Ecto neural progenitor cell (in vitro differentiated cells): ENCODE measurements at places on chromosomes 7 and 10.

DNA sequence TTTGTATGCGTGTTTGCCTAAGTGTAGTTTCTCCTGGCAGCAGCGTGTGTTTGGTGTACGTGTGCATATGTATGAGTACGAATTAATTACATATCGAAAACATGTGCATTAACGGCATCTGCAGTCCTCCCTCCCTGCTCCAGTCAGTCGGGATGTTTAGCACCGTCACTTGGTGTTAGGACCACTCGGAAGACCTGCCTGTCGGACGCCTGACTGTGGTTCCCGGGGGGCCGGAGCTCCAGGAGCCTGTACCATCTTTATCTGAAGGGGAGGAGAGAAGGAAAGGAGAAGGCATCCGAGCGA is 1.1 kb upstream of the CNTNAP2 start:
- no peak for DNase-seq

- no peak for DNase-seq
Measured at GRCh38 chr10:69405221-69405620, 11.5 kb downstream of the TACR2 start.

DNA sequence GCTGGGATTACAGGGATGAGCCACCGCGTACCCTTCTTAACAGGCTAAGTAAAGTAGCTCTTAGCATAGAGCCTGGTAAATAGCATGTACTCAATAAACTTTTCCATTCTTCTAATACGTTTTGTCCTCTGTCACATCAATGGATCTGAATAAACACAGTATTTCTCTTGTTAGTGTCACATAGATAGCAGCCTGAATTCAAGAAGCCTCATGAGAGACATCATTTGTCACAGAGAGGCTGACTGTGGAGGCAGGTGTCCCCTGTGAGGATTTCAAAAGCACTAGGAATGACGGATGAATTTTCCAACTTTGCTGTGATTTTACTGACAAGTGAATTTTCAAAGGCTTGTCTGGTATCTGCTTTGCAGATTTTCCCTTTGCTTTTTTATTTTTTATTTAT is 82.6 kb upstream of the CDC14C start:
- no peak for DNase-seq

- DNase-seq: no peak
Measured at GRCh38 chr7:64892666-64893309, 10.3 kb upstream of the ZNF273 start.

GRCh38 chr10:43172645-43173044 is 34.4 kb downstream of the CSGALNACT2 start:
- no peak for DNase-seq

- DNase-seq: no peak
Measured at GRCh38 chr7:8564281-8564680, 130.9 kb downstream of the NXPH1 start.

DNA sequence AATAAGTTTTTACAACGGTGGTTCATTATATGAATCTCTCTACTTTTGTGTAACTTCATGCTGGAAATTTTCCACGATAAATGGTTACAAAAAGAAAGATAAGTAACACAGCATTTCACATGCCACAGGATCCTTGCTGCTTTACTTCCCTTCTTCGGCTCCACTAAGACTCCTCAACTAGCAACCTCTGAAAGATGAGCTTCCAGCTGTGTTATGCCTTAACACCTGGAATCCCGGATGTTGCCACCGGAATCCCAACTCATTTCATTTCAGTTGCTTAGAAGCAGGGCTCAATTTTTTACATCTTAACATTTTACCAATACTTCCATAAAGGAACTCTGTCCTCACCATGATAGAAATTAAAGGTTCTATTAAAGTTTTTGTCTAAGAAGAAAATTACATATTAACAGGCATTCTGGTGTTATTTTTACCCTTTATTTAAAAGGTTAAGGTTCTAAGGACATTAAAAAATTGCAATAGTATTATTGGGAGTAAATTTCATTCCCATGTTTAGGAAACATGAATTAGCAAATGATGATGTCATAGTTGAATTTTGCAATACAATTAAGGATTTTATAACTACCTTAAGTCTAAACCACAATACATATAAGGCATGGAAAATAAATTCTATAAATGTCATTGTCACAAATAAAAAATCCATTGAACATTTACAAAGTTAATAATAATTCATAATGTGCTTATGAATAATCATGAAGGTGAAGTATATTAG is 57.1 kb upstream of the IL6 start:
- DNase-seq: no peak

DNA sequence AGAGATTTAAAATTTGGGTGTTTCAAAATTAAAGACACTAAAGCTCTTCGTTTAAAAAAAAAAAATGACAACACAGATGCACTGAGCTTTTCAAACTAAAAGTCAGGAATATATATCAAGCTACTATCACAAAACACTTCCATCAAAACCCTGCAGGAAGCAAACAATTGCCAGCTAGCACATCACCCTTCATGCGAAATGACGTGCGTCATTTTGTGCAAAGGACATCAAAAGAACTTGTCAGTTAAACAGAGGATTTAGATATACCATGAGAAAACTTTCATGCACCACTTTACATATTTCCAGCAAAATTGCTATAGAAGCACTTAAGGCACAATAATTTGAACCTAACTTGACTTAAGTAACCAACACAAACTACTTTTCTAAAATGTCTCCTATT is 264.7 kb downstream of the GRM8 start:
- DNase-seq: no peak

GRCh38 chr10:77247031-77247990 is 390.3 kb downstream of the KCNMA1 start:
- no peak for DNase-seq

GRCh38 chr10:110153396-110153795 is 54.0 kb upstream of the MXI1 start:
- no peak for DNase-seq

DNA sequence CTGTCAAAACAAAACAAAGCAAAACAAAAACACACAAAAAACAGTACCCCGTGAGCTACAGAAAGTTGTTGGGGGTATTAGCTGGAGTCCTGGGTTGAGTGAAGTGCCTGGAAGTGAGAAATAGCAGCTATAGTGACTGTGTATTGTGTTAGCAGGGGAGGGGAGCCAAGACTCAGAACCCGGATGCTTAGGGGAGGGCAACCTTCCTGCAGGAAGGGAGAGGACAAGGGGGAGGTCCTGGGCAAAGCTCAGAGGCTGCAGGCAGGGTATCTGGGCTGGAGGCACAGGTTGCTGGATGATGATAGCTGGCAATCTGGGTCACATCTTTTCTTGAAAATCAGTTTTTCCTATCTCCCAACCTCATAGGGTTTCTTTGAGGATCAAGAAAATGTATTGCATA is 75.8 kb upstream of the PARD3 start:
- DNase-seq: no peak

GRCh38 chr7:109844362-109844761 is 1246.6 kb upstream of the LRRN3 start:
- DNase-seq: no peak

GRCh38 chr7:1357601-1358271 is 101.5 kb downstream of the MICALL2 start:
- DNase-seq: no peak

GRCh38 chr7:80333040-80333439 is 178.8 kb downstream of the GNAT3 start:
- DNase-seq: no peak
